Endodermal cell (in vitro differentiated cells): ENCODE measurements at places on chromosomes 7 and 10. TPM values are rescaled to one million over a fixed set of nuclear protein-coding genes. Genes with fewer than 3 reads are reported as not detected.

DNA sequence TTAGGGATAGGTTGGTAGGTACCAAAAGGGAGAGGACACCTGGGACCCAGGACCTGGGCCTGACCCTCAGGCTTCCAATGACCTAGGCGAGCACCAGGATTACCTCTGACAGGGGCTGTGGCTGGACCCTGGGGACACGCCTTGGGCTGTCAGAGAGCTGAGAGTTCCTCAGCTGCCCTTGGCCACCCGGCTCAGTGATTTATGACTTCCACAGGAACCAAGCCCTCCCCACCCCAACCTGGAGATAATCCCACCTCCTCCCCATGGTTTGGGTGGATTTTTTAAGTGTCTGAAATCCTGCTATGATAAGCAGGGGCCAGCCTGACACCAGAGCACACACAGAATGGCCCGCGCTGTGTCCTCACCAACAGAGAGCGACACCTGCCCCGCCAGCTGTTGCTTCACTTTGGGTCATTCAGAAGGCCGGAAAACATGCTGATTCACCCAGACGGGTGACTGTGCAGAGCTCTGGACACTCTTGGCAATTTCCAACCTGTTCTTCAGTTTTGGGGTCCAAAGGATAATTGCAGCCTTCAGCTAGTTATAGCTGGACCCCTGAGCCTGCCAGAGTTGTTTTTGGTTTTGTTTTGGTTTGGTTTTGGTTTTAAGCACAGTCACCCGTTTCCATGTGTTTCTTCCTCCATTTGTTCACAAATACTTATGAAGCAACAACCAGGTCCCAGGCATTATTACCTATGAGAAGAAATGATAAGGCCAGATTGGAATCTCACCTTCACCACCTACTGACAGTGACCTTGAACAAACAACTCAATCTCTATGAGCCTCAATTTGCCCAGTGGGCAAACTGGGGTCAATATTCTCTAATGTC, 78.2 kb downstream of the RAB11FIP2 start:
- H3K4me3 ChIP-seq = no peak overlapping the region
- H3K27ac ChIP-seq = no peak overlapping the region
- no peaks in the 10 kb centered on the region for H3K36me3 ChIP-seq
- no peak for DNase-seq
- no peaks in the 10 kb centered on the region for H3K4me1 ChIP-seq

DNA sequence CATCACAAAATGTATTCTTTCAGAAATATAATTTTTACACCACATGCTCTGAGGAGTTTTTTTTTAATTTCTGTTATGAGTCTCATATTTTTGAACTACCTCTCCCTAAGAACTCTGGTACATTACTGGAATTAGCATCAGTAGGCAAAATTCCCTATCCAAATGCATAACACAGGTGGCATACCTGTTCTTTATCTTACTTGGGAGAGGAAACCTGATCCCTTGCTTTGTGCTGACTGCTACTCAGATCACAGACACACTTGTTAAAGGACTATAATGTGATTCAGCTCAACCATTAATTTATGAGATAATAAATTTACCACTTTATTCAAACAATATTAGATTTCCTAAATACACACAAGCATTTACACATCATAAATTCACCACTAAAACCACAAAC, 617.2 kb downstream of the GRM8 start:
- H3K4me1 ChIP-seq = no peaks in the 10 kb centered on the region
- no peak overlapping the region for H3K4me3 ChIP-seq
- no peak overlapping the region for H3K27ac ChIP-seq
- no peak for DNase-seq

DNA sequence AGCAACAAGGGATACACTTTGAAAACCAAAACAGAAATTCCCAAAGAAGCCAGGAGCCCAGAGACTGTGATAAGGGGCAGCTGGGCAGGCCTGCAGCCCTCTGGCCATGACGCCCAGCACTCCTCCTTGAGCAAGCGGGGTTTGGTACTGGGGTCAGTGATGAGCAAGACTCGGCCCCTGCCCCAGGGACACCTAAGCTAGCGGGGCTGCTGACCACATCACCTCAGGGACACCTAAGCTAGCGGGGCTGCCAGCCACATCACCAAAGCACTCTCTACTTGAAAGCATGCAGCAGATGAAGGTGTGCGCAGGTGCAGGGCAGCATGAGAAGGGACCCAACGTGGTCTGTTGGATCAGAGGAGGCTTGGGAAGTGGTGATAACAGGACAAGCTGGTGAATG, 108.0 kb upstream of the PPP2R2D start:
- no peak overlapping the region for H3K4me3 ChIP-seq
- H3K27me3 ChIP-seq = no peaks in the 10 kb centered on the region
- H3K27ac ChIP-seq = no peak overlapping the region

- H3K27ac ChIP-seq = no peak overlapping the region
- peak overlapping the region; percentile 7 for H3K4me3 ChIP-seq
- H3K27me3 ChIP-seq = peaks cover 99% of the 10 kb centered on the region
- no peaks in the 10 kb centered on the region for H3K4me1 ChIP-seq
These were observed 77.6 kb upstream of the EN2 start for GRCh38 chr7:155380221-155380861.

TSPAN12 gene
- 35.6 and 39.7 TPM in 2 replicates for total RNA-seq

SH2B2 gene
- 8.7 to 11.5 TPM (median 10.3 TPM) in 3 replicates for total RNA-seq
